K562 (cell line): ENCODE measurements at places on chromosomes 5 and 9. TPM values are rescaled to one million over a fixed set of nuclear protein-coding genes. Genes with fewer than 3 reads are reported as not detected.

DNA sequence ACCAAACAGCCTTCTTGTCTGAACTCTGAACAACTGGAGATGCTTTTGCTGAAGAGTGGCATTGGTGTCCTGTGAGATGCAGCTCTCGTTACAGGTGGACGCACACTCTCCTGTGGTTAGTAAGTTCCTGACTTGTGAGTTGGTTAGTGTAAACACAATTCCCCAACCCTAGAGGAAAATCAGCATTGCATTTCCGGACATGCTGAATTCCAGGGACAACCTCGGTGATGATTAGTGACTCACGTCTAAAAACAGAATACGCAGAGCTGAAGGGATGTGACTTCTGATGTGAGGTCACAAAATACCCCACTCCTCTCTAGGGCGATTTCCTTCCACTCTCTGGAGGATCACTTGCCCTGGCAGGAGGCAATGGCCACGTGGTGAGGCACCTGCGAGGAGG is 5.0 kb downstream of the OR2V2 start:
- H3K4me1 ChIP-seq, result peaks cover 3% of the 10 kb centered on the region; the same call in 2 of the 3 replicates
- H3K27ac ChIP-seq, result no peak overlapping the region
- H3K36me3 ChIP-seq, result no peaks in the 10 kb centered on the region
- H3K27me3 ChIP-seq, result no peaks in the 10 kb centered on the region
- no peak overlapping the region for H3K4me3 ChIP-seq

DNA sequence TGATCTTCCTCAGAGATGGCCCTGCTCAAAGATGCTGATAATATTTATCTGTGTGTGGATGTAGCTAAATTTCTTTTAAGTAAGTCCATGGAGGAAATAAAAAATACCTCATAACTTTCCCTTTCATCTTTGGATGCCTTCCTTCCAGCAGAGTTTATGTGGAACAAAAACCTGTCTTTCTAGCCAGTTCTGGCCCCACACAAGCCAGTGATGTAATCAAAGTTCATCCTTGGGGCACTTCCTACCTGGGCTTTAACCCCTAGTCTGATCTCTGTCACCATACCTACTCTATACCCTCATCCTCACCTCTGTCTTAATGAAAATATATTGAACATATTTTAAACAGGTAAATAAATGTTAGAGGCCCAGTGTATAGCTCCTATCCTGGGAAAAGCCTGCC is 39.8 kb upstream of the RASGRF2 start:
- no peak overlapping the region for H3K27ac ChIP-seq
- no peaks in the 10 kb centered on the region for H3K4me1 ChIP-seq
- H3K4me3 ChIP-seq, result no peak overlapping the region
- DNase-seq, result no peak
- no peaks in the 10 kb centered on the region; the same call in 1 of the 2 replicates for H3K27me3 ChIP-seq

DNA sequence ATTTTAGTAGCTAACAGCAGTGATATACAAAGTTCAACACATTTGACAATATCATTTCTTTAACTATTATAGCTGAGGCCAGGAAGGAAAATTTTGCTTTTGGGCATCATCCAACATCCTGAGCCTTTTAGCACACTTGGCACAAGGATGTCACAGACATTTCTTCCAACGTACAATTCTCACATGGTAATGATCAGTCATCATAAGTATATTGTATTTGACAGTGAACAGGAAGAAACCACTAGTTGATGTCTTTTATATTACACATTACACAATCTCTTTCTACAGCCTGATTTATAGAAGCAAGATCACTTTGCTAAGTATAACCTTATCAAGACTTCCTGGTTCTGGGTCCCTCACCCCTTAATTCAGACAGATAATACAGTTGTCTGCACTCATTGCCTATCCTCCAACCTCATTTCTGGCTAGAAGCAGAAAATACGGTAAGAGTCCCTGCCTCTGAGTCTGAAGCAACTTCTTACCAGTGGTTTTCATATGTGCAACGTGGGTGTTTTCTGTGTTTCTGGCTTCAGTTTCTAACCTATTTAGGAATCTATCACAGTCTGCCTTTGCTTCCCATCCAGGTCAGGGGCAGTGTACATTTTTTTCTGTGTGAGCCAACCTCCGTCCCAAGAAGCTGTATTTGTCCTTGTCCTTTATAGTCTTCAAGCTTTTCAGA is 167.8 kb downstream of the PAM start:
- H3K4me3 ChIP-seq, result no peak overlapping the region
- H3K4me1 ChIP-seq, result no peaks in the 10 kb centered on the region
- H3K27me3 ChIP-seq, result no peaks in the 10 kb centered on the region
- no peaks in the 10 kb centered on the region for H3K36me3 ChIP-seq

DNA sequence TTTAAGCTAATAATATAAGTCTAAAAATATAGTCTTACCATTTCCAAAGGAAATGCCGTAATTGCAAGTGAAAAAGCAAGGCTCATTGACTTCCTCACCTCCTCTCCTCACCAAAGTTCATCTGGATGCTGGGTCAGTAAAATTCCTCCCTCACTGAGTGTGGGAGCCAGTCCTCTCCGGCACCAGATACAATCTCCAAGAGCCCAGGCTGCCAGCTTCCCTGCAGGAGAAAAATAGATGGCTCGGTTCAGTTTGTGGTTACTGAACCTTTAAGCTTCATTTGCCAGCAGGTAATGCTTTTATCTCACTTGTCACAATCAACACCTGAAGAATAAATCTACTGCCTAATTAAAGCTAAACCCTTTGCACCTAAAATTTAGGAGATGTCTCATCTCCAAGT is 115.3 kb upstream of the VLDLR start:
- H3K36me3 ChIP-seq, result no peaks in the 10 kb centered on the region
- DNase-seq, result no peak
- H3K4me3 ChIP-seq, result no peak overlapping the region
- no peak overlapping the region for H3K27ac ChIP-seq
- H3K27me3 ChIP-seq, result no peaks in the 10 kb centered on the region

- no peak for DNase-seq
- no peak overlapping the region for H3K27ac ChIP-seq
- H3K36me3 ChIP-seq, result no peaks in the 10 kb centered on the region
- no peaks in the 10 kb centered on the region for H3K4me1 ChIP-seq
- H3K4me3 ChIP-seq, result no peak overlapping the region
Observed at GRCh38 chr9:29230931-29231330, 1657.7 kb upstream of the C9orf72 start.

- no peaks in the 10 kb centered on the region for H3K27me3 ChIP-seq
- H3K4me1 ChIP-seq, result no peaks in the 10 kb centered on the region
- no peak for DNase-seq
- H3K36me3 ChIP-seq, result no peaks in the 10 kb centered on the region
- H3K27ac ChIP-seq, result no peak overlapping the region
- H3K4me3 ChIP-seq, result no peak overlapping the region
Observed at GRCh38 chr5:75856056-75856455, 138.8 kb upstream of the POC5 start.

DNA sequence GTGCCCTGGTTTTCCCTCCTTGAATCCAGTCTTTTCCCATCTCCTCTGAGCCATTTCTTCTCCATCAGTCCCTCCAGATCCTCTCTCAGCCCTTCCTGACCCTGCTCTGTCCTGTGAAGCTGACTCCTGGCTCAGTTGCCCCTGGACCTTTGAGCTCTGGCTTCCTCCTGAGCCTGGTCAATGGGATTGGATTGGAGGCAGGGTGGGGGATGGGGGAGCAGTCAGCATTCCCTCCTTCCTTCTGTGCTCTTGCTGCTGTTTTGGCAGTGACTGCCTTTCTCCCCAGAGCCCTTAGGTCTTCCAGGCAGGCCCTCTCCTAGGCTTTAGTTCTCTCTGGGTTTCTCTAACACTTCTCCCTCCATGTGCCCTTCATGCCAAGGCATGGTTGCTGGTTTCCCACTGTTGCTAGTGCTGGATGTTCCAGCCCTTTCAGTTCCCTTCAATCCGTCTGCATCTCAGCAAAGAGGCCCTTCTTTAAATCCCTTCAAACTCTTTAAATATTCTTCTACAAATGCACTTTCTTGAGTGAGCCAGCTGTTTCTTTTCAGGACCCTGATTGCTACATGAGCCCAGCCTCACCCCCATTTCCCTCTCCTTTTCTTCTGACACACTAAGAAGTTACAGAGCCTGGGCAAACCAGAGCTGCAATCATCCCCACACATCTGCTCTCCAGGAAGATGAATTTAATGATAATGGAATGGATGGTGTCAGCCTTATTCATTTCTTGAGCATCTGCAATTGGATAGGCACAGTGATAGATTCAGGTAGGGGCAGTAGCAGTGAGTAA is 2.2 kb downstream of the TNFSF15 start:
- no peak overlapping the region for H3K27ac ChIP-seq
- DNase-seq, result no peak
- H3K4me1 ChIP-seq, result no peaks in the 10 kb centered on the region
- peaks cover 4% of the 10 kb centered on the region; the same call in 1 of the 2 replicates for H3K27me3 ChIP-seq
- H3K36me3 ChIP-seq, result no peaks in the 10 kb centered on the region

- H3K4me3 ChIP-seq, result no peak overlapping the region
- H3K27me3 ChIP-seq, result peaks cover 55% of the 10 kb centered on the region
- no peaks in the 10 kb centered on the region for H3K4me1 ChIP-seq
- no peaks in the 10 kb centered on the region for H3K36me3 ChIP-seq
Observed at GRCh38 chr9:96067600-96067999, 192.1 kb downstream of the ERCC6L2 start.

DNA sequence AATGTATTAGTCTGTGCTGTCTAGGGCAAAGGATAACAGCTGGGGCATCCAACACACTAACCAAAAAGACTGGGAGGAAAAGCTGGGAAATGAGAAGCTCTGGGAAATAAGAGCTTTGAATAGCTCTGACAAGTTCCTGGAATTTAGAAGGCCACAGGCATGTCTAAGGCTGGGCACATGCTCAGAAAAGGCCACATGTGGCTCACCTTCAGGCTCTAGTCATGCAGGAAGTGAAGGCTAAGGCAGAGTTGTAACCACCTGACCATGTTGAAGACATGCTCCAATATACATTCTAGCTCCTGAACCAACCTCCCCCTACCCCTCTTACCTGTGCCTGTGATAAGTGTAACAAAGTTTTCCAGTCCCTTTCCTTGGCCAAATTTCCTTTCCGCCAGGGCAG is 31.7 kb downstream of the CLTA start:
- DNase-seq, result no peak
- peaks cover 84% of the 10 kb centered on the region for H3K36me3 ChIP-seq
- no peaks in the 10 kb centered on the region for H3K27me3 ChIP-seq
- H3K27ac ChIP-seq, result no peak overlapping the region
- no peak overlapping the region for H3K4me3 ChIP-seq

DNA sequence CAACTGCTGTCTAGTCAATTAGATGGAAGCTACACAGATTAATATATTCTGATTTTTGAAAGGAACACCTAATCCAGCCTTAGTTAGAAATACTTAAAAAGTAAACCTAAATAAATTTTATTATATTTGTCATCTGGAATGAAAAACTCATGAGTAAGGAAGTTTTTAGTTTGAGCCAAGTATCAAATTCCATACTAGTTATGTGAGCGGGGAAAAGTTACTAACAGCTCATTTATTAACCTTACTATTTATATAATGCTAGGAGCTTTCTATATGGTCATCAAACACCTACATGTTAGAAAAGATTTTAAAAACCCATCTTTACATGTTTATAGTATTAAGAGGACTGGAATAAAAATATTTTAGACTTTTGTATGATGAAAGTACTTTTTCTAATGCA is 41.6 kb upstream of the POU5F2 start:
- H3K4me1 ChIP-seq, result no peaks in the 10 kb centered on the region
- no peaks in the 10 kb centered on the region for H3K27me3 ChIP-seq
- no peak overlapping the region for H3K4me3 ChIP-seq

HACD4 gene
- total RNA-seq, result 0.02 TPM in 2 replicates

RETREG1 gene
- total RNA-seq, result 0.20 TPM in 2 replicates

OTP gene
- 0.16 TPM in 2 replicates for total RNA-seq

IFNA13 gene
- not detected in 2 replicates for total RNA-seq

TMEM171 gene
- not detected in 2 replicates for total RNA-seq

POLE3 gene
- 91.5 and 95.7 TPM in 2 replicates for total RNA-seq
